ENCODE measurements at places on chromosomes 4 and X. TPM values are rescaled to one million over a fixed set of nuclear protein-coding genes. Genes with fewer than 3 reads are reported as not detected.

CYSLTR1 gene
- 1.8 TPM for polyA plus RNA-seq

PABPC5 gene
- polyA plus RNA-seq = 0.26 TPM

SLC39A8 gene
- 314 TPM for polyA plus RNA-seq

AVPR2 gene
- polyA plus RNA-seq = 0.51 TPM

ZNF711 gene
- polyA plus RNA-seq = 1.2 TPM

GLUD2 gene
- 0.61 TPM for polyA plus RNA-seq

PSAPL1 gene
- 0.24 TPM for polyA plus RNA-seq

TAF7L gene
- polyA plus RNA-seq = 0.06 TPM

NIPAL1 gene
- polyA plus RNA-seq = 0.76 TPM

POF1B gene
- 0.47 TPM for polyA plus RNA-seq

TMEM271 gene
- polyA plus RNA-seq = not detected

LONRF3 gene
- 7.2 TPM for polyA plus RNA-seq

ARHGAP10 gene
- 11.4 TPM for polyA plus RNA-seq

FAAH2 gene
- polyA plus RNA-seq = 8.1 TPM

EDA gene
- polyA plus RNA-seq = 0.93 TPM

CFI gene
- 38.2 TPM for polyA plus RNA-seq

PHOX2B gene
- polyA plus RNA-seq = not detected

PLP1 gene
- polyA plus RNA-seq = 0.06 TPM

SPANXB1 gene
- polyA plus RNA-seq = not detected

Measured in lung (tissue), 17 donors.